EH (cell line): ENCODE measurements at places on chromosomes 13 and 19.

GRCh38 chr19:2962018-2962670 lies 15.2 kb upstream of the TLE6 start:
- DNase-seq: peak; percentile 82

GRCh38 chr19:13024126-13024950 lies 29.1 kb downstream of the NFIX start:
- peak; percentile 50 for DNase-seq

- peak; percentile 29 for DNase-seq
Observed at GRCh38 chr19:8320564-8321066, 560 bp downstream of the NDUFA7 start.

DNA sequence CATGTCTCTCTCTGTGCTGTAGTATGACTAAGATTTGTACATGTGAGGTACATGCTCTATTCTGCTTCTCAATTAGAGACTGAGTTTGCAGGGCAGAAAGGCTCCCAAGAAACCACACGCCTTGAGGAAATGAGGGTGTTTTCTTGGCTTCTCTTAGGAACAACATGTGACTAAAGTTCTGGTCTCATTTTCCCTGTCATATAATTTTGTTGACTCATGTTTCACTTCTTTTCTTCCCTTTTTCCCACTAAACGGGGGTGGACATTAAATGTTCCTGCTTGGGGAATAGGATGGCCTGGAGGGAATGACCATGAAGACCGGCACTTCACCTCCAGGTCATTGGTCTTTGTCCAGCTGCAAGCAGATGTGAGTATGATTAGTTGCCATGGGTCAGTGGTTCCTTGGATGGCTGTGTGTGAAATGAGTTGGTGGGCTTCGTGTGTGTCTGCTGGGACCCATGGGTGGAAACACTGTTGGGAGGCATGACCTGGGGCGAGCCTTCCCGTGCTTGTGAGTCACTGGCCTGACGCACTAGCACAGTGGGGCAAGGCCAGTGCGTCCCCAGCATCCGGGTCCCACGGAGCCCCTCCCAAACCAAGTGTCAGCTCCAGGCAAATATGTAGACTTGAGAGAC lies 56.6 kb downstream of the COL4A1 start:
- DNase-seq: peak; percentile 91

GRCh38 chr13:98632961-98633360 lies 56.1 kb upstream of the STK24 start:
- DNase-seq: peak; percentile 49
